ENCODE measurements at places on chromosomes 7 and 10.

GRCh38 chr10:31315453-31315852 is 3.6 kb upstream of the ZEB1 start:
- peak; percentile 61 for DNase-seq

DNA sequence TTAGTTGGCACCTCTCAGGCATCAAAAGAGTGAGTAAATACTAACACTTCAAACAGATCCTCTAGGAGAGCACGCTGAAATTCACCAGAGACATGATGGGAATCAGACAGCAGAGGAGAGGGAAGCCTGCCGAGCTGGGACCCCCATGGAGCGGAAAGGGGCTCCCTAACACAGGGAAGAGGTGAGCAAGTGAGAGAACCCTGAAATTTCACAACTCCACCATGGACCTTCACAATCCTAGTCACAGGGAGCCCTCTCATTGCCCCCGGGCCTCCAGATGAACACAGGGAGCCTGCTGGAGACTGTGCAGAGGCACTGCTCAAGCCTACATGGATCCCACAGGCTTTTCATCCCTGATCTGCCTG is 59.2 kb upstream of the ANTXRL start:
- no peak for DNase-seq

GRCh38 chr10:44878706-44879530 is 32.2 kb upstream of the TMEM72 start:
- DNase-seq, result peak; percentile 23

- DNase-seq, result no peak
These were observed 1.2 kb downstream of the TPK1 start for GRCh38 chr7:144834641-144835144.

DNA sequence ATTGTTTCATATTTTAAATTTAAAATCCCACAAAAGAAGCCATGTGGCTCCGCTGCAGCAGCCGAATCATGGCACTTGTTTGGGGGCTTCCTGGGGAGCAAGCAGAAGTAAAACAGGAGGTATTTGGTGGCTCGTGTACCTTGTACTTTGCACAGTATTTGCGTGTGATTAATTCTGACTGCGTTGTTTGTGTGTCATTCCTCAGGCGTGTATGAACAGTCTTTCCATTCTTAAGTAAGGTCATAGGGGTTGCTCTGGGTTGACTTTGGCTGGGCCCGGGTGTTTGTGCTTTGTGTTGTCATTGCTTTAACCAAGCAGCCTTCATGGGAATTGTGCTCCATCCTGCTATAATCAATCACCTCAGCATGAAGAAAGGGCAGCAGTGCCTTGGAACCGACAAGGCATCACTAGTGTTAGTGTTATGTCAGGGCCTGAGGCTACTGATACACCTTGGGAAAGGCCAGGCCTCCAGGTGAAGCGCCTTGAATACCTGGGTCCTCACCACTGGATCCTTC is 182.4 kb downstream of the ARHGAP21 start:
- DNase-seq, result no peak

- no peak for DNase-seq
These were observed 5.2 kb downstream of the SFMBT2 start for GRCh38 chr10:7405637-7406036.

DNA sequence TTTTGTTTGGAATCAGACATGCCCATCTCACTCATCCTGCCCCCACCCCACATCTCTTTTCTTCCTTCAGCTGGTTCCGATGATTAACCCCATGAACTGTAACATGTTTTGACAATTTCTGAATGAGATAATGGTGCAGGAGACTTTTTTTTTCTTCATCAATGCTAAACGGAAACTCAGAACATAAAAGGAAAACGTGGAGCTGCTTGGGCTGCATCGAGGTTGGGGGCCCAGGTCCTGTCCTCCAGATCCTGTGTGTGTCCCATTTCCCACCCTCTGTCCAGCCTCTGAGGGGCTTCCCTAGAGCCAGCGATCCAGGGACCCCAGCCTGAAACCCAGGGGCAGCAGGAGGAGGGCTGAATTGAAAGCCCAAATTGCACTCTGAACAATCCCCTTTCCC is 263.8 kb upstream of the GRB10 start:
- no peak for DNase-seq

Measured in GM04503 (cell line).